Activated CD4-positive, CD25-positive, alpha-beta regulatory T cell (primary cell): ENCODE measurements at places on chromosomes 2 and 18.

- no peak for DNase-seq
These were observed 60.6 kb upstream of the SLC16A14 start for GRCh38 chr2:230129343-230129742.

- no peak for DNase-seq
These were observed 14.2 kb upstream of the CABLES1 start for GRCh38 chr18:23121133-23121532.

- no peak for DNase-seq
These were observed 207.4 kb downstream of the NCKAP5 start for GRCh38 chr2:133360882-133361281.

- no peak for DNase-seq
These were observed 84.9 kb upstream of the MRPS9 start for GRCh38 chr2:104952976-104953375.

- no peak for DNase-seq
These were observed 80.6 kb downstream of the MOGAT1 start for GRCh38 chr2:222751821-222752719.

DNA sequence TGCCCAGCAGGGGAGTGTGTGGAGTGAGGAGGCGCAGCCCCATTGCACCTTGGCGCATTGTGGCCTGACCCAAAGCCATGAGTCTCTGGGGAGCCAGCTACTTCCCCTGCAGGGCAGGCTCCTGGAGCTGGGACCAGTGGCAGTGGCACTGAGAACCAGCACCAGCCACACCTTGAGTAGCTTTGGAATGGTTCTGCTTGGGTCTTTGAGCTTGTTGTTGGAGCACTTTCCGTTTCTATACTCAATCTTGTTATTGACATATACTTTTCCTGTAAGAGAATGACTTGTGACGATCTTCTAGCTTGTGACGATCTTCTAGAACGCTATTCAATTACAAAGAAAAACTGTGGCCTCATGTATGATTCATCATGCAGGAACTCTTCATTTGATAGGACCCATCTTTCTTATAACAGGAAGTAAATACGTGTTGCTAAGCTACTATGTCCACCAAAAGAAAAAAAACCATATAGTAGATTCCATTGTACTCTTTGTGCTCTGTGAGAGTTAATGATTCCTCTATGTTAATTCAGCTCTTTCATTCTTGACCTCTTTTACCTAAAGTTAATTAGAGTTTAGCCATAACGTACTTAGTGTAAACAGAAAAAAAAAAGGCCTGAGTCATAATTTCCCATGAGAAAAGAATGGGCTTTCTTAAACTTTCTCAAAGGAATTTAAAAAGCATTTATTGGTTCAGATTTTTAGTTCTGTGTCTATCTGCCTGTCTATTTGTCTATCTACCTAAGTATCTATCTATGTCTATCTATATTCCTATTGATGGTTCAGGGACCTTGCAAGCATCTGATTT, 113.1 kb downstream of the GATA6 start:
- DNase-seq = no peak

GRCh38 chr18:70493461-70493860, 204.6 kb downstream of the SOCS6 start:
- no peak for DNase-seq

DNA sequence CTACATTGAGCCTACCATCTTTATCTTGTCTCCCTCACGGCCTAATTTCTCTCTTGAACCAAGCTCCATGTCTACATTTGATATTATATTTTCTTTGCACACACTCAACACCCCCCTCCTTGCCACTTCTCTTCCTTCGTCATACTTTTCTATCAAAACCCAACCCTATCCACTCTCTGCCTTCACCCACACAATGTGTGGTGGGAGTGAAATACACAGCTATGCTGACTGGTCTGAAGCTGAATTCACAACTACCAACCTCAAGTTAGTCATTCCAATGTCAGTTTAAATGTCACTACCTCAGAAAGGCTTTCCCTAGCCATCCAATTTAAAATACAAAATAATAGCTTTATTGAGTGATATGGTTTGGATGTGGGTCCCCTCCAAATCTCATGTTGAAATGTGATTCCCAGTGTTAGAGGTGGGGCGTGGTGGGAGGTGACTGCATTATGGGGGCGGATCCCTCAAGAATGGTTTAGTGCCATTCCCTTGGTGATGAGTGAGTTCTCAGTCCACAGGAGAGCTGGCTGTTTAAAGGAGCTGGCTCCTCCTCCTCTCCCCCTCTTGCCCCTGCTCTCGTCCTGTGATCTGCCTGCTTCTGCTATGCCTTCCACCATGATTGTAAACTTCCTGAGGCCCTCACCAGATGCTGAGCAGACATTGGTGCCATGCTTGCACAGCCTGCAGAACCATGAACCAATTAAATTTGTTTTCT, 112.1 kb downstream of the DTNB start:
- DNase-seq = no peak

DNA sequence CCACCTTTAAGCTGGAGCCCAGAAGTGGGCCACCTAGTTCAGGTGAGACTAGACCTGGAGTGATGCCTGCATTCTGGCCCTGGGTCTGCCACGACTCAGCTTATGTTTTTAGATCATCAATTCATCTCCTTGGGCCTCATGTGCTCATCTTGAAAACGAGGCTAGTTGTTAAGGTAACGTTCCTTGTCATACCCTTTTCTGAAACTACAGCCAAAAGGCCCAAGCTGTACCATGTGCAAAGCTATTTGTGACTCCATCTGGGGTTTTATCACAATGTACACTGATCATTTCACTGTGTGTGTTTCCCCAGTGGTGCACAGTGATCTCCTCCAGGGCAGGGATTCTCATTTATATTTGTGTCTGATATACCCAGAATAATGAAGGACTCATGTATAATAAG, 138.4 kb upstream of the COPS8 start:
- no peak for DNase-seq

GRCh38 chr2:221581986-221582385, 9.9 kb upstream of the EPHA4 start:
- no peak for DNase-seq

DNA sequence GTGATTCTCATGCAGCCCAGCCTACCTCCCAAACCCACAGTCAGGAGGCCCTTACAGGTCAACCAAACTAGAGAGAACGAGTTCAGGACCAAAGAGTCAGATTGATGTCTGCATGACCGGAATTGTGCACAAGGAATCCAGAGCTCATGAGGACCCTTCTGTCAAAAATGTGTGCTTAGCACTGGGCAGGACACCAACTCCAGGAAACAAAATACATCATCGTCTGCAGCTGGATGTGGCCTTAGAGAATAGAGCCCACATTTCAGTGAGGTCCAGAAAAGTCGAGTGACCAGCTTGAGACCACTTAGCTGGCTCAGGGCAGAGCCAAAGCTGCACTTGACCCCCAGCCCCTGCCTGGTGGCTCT, 3.2 kb downstream of the TNS1 start:
- DNase-seq = no peak

DNA sequence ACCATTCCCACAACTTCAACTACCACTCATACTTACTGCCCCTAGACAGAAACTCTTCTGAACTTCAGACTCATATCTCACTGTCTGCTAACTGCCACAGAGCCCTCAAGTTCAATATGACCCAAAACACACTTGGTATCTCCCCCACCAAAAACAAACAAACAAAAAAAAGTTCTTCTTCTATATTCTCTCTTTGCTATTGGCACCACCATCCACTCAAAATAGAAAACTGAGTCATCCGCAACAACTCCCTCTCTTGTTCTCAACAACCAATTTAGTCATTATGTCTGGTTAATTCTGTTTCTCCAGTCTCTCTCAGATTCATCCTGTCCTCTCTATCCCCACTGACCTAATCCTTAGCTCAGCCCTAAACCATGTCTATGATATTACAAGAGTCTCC, 7.2 kb upstream of the DCTN1 start:
- no peak for DNase-seq

DNA sequence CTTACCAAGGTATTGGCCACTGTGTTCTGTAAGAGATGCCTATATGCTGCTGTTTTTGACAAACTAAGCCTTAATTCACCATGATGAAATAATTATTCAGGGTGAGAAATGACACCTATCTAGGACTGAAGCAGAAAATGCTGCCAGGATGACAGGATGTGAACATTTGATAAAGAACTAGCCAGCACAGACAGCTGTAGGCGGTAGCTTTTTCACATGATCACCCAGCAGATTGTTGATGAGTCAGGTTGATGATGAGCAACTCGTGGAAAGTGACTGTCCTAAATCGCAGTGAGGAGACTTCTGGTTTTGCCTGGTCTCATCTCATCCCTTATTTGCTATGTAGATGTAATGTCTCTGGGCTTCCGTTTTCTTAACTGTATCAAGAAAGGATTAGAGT, 144.1 kb downstream of the PRPF40A start:
- DNase-seq = no peak

GRCh38 chr2:57943315-57943714, 103.3 kb upstream of the VRK2 start:
- no peak for DNase-seq

DNA sequence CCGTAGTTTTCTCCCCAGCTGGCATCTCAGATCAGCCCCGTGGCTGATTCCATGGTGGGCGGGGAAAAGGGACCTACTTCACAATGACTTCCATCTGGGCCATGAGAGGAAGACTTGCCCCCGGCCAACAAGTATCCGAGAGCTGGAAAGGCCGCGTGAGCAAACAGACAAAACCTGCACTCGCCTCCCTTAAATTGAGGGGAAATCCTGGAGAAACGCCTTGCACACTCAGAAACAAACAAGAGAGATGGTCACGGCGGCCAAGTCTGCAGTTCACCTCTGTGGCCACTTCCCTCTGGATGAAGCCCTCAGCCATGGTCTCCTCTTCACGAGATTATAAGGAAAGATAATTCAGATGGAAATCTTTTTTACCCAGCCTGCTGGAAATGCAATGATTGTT, 39.4 kb upstream of the TPO start:
- DNase-seq = no peak

- DNase-seq = no peak
These were observed 17.9 kb downstream of the SPATS2L start for GRCh38 chr2:200324362-200324761.

DNA sequence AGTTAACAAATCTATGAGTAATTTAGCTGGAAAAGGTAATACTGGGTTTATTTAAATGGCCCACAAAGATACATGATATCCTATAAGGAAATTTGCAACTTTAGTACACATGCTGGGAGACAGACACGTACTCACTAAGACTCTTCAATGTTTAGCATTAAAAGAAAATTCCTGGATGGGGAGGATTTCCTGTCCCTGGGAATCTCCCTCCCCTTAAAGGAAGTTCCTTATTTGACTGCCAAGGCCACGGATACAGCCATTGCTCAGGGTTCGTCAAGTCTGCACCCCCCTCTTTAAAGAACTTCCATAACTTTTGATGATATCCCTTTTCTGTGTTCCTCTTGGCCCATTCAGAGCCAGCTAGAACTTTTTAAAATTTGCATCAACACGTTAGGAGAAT, 267.6 kb downstream of the CD226 start:
- no peak for DNase-seq

DNA sequence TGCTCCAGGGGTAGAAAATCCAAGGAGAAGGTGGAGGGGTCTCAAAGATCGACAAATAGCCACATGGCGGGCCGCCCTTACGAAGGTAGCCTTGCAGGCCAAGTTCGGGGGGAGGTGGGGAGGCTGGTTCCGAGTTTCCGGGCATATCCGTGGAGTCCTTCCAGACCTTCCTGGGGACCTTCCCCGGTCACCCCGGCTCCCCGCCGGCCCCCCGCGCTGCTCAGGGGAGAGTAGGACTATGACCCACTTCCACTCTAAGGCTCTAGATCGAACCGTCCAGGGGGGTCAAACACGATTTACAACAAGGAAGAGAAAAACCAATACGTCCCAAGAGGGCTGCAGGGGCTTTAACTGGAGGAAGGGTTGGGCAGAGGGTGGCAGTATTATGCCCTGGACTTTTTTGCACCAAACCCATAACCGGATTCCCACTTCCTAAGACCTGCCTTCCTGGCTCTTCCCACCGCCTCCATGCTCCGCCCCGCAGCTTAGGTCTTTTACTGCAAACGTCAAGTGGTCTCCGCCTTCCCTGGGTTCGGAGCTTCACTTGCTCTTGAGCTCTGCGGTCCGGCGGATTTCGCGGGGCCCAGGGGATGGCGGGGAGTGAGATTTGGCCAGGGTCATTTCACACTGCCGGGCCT, 779 bp upstream of the LYPD6 start:
- DNase-seq = no peak

DNA sequence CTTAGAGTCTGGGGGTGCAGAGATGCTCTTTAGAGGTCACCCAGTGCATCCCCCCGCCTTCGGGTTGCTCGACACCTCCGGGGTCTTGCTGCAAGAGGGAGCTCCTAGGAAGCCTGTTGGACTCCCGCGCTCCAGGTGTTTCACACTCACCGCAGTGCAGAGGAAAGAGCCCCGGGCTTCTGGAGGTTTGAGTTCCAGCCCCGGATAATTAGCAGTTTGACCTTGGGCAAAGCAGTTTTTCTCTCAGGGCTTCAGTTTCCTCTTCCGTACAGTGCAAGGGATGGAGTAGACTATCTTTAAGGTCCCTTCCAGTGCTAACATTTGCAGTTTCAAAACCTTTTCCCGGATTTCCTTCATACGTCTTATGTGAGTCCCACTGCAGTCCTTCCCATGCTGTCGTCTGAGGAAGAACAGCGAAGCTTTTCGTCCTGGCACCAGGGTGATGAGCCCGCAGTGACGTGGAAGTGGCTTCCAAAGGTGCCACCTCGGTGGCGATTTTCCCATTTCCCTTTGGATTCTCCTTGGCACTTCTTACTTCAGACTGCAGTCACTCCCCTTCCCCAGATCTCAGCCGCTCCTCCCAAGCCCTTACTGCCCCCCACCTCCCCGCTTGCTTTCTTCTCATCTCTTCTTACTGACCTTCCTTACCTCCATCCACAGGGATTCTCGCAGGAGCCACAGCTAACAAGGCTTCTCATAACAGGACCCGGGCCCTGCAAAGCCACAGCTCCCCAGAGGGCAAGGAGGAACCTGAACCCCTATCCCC, 585 bp downstream of the PNKD start:
- DNase-seq = no peak

GRCh38 chr2:96484091-96484490, 21.1 kb downstream of the NEURL3 start:
- DNase-seq = no peak
